ENCODE measurements at places on chromosomes 12 and 14.

GRCh38 chr12:115950959-115951358, 326.5 kb downstream of the MED13L start:
- DNase-seq = no peak

GRCh38 chr14:98685725-98686124, 586.3 kb downstream of the BCL11B start:
- no peak for DNase-seq

DNA sequence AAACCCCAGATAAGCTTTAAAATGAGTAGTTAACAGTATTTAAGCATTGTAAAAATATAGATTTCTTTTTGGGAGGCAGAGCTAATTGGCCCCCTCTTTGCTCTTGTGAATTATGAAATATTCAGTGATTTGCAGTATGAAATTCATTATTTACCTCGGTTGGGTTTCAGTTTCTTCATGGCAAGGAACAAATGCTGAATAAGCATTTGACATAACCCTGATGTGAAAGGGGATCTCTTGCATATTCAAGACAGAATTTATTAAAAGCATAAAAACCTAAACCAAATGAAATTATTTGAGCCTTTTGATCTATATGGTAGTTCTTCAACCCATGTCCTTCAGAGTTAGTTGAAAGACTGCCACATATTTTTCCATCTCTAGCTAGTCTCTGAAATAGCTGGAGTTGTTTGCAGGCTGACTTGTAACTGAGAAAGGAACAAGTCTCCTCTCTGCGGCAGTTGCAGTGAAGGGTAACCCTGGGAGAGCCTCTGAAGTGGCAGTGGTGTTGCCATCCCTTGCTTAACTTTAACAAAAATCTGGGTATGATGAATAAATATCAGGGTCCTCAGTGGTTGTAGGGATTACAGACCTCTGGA, 690 bp downstream of the AKAP6 start:
- no peak for DNase-seq

DNA sequence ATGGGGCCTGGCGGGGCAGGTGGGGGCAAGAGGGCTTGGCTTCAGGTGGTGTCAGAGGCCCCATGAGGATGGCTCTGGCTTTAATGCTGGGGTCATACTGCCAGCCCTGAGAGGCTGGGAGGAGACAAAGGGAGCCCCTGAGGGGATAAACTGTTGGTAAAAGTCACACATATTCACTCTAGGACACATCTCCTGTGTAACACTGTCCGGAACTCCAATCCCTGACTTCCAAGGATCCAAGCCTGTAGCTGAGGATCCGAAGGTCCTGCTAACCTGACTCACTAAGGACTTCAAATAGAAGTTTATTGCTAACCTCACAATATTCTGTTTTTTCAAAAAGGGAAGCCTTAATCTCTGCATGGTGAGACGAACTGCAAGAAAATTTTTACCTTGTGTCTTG, 39.2 kb upstream of the GPR68 start:
- no peak for DNase-seq

- DNase-seq = no peak
These were observed 73.6 kb downstream of the TMTC1 start for GRCh38 chr12:29710104-29710503.

GRCh38 chr12:107631715-107632114, 53.9 kb upstream of the PWP1 start:
- DNase-seq = no peak

- DNase-seq = no peak
These were observed 1630.4 kb upstream of the SEL1L start for GRCh38 chr14:83164016-83164415.

DNA sequence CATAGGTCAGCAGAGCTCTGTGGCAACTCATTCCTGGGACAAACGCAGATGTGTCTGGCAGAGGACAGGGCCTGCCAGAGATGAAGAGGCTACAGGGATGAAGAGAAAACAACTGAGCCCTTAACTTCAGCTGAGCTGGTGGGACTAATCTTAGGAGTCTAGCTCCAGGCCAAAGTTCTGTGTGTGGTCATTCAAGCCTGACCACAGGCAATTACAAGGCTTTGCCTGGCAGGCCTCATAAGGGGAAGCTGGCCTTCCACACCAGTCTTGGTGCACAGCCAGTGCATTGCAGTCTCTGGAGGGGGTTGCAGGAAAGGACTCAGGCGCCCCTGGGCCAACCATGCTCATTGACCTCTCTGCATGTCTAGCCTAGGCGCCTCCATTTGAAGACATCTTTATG, 127.6 kb upstream of the DAAM1 start:
- no peak for DNase-seq

GRCh38 chr12:93099792-93100191, 170.7 kb upstream of the EEA1 start:
- DNase-seq = no peak

- no peak for DNase-seq
These were observed 35.5 kb upstream of the OR5AU1 start for GRCh38 chr14:21191261-21191808.

- DNase-seq = peak; percentile 93
These were observed 932.3 kb downstream of the DIO2 start for GRCh38 chr14:79278798-79279644.

DNA sequence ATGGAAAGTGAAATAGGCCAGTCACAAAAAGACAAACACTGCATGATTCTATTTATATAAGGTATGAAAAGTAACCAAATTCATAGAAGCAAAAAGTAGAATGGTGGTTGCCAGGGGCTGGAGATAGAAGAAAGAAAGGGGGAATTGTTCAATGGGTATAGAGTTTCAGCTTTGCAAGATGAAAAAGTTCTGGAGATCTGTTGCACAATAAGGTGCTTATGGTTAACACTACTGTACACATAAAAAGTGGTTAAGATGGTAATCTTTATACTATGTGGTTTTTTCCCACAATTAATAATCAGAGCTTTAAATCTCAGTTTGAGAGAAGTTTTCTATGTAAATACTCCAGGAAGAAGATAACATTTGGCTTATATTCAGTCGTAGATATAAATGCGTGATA, 73.4 kb downstream of the SLC38A4 start:
- DNase-seq = no peak

DNA sequence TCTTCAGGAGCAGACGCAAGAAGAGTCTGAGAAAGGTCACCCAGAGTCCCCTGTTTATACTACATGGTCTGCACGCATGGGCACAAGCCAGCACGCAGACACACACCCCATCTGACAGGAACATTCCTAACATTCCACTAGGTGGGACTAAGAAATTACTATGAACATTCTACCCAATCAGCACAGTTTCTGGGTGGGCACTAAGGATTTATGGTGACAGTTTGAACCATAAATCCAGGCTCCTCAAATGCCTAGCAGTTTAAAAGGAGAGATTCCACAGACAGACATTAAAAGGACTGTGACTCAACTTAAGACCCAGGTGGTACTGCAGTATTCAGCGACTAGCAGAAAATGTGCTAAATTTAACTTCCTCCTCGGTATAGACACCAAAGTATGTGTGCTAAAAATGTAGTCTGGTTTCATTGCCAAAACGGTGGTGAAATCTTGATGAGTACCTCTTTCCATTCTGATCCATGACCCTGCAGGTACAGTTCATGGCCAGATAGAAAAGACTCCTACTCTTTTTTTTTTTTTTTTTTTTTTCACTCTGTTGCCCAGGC, 16.2 kb downstream of the ABHD4 start:
- no peak for DNase-seq

DNA sequence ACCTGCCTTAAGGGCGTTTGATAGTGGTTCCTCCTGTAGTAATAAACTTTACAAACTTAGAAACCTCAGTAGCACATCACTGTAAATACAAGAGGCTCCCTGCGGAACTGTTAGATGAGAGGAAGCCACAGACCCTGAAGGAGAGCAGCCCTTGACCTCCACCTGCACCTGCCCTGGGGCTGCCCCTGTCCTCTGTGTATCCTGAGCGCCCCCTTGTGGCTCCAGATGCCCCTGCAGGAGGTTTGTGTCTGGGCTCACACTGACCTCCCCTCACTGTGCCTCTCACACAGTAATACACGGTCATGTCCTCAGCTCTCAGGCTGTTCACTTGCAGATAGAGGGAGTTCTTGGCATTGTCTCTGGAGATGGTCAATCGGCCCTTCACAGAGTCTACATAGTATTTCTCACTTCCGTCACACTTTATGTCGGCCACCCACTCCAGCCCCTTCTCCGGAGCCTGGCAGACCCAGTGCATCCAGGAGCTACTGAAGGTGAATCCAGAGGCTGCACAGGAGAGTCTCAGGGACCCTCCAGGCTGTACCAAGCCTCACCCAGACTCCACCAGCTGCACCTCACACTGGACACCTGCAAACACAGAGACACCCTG, 1059.8 kb downstream of the TMEM121 start:
- no peak for DNase-seq

DNA sequence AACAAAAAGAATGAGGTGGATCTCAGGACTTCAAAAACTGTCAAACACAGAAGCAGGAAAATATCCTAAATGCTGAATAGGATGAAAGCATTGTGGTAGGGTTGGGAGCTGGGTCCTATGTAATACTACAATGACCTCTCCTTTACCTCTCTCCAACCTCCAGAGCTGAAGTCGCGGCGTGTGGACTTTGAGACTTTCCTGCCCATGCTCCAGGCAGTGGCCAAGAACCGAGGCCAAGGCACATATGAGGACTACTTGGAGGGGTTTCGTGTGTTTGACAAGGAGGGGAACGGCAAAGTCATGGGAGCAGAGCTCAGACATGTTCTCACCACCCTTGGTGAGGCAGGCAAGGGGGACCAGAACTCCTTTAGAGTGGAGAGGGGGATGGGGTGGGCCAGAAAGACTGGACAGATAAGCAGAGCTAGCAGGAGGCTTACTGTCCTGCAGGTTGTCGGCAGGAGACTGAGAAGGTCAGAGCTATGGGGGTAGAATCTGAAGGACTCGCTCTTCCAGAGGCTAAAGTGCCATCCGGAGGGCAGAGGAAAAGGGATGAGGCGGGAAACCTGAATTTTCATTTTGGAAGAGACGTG, 2.8 kb upstream of the MYL6 start:
- DNase-seq = no peak

DNA sequence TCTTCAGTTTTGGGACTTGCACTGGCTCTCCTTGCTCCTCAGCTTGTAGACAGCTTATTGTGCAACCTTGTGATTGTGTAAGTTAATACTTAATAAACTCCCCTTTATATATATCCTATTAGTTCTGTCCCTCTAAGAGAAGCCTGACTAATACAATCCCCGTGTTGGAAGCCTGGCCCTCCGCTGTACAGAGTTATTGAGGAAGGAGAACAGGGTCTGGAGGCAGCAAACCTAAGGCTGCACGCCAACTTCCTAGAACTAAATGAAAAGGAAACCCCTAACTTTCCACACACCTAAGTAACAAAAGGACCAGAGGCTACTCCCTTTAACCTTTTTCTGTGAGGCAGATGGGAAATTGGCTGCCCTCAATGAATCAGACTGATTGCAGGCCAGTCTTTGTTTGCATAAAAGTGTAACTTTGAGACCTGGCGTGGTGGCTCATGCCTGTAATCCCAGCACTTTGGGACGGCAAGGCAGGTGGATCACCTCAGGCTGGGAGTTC, 42.6 kb upstream of the LIMA1 start:
- no peak for DNase-seq

DNA sequence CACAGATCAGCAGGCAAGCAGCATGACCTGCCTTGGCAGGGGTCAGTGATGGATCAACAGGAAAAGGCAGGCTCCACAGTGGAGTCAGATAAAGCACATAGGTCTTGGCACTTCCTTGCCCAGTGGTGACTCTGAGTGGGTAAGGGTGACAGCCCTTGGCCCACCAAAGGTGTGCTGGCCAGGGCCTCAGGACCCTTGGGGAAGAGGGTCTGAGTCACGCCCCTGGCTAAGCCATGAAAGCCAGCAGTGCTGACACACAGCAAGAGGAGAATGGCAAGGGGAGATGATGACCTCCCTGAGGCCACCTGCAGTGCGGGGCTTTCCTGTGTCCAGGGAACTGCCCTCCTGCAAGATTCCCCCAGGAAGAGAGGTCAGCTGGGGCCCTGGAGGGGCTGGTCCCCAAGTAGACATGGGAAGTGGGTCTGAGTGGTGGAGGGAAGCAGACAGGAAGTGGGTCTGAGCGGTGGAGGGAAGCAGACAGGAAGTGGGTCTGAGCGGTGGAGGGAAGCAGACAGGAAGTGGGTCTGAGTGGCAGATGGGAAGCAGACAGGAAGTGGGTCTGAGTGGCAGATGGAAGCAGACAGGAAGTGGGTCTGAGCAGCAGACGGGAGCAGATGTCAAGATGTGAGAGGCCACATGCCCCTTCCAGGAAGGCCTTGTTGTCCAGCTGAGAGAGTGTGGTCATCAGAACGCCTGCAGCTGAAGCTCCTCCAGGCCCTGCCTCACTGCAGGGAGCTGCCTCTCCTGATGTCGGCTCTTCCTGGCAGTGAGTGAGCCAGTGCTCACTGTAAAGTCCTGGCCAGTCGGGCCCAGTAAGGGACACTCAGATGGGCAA, 34.8 kb downstream of the DIO3 start:
- no peak for DNase-seq

DNA sequence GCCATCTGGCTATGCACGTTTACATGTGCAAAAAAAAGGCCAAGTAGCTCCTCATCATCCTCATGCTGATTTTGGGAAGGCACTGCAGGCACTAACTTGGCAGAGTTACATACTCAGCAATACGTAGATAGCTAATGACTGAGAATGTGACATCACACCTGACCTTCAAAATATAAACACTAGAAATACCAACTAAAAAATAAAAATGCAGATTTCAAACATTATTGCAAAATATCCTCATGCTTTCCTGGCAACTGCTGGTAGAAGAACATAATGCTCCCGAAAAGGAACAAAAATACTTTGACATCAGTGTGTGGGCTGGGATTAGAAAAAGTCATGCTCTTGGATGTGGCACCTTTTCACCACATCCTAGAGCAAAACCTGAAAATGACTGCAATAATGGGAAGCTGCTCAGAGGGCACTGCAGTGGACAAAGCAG, 153.2 kb upstream of the ABCD2 start:
- DNase-seq = no peak

GRCh38 chr12:69987579-69988091, 162.6 kb downstream of the MYRFL start:
- no peak for DNase-seq

DNA sequence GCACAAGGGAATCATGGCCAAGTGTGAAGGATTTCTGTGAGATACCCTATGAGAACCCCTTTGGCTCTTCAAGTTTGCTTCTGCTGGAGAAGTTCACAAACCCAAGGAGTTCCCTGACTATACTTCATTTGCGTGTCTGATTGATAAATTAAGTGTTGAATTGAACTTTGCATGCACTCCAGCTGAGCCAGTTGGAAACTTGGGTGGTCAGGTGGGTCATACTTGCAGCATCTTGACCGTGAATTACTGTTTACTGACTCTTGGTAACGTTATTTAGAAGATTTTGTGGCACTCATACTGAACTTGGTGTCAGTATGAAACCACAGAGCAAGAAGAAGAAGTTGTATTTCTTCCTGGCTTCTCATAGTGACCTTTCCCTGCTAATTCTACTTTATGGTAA, 77.5 kb downstream of the TGFB3 start:
- no peak for DNase-seq

Data from NCI-H524 treated with DMSO at 0.1 percent for 48 hours (cell line).